ENCODE measurements at places on chromosomes 4 and X. TPM values are rescaled to one million over a fixed set of nuclear protein-coding genes. Genes with fewer than 3 reads are reported as not detected.

ADH1A gene
- not detected for total RNA-seq

SYNPO2 gene
- total RNA-seq = 0.30 TPM

C4orf36 gene
- not detected for total RNA-seq

FHDC1 gene
- 0.87 TPM for total RNA-seq

PABPC1L2A gene
- not detected for total RNA-seq

SPRY1 gene
- total RNA-seq = 14.6 TPM

GPR50 gene
- total RNA-seq = not detected

EMCN gene
- total RNA-seq = 0.08 TPM

FAM199X gene
- 13.6 TPM for total RNA-seq

GAGE12F gene
- total RNA-seq = not detected

FRMPD4 gene
- total RNA-seq = 0.79 TPM

SPANXC gene
- total RNA-seq = 11.7 TPM

PPP4R3C gene
- total RNA-seq = not detected

ASB12 gene
- total RNA-seq = not detected

GLRB gene
- total RNA-seq = 3.9 TPM

SEPSECS gene
- total RNA-seq = 10.0 TPM

ENPEP gene
- 0.24 TPM for total RNA-seq

PNCK gene
- 2.5 TPM for total RNA-seq

DNAAF6 gene
- not detected for total RNA-seq

PCDH18 gene
- total RNA-seq = 1.6 TPM
